ENCODE measurements at places on chromosomes 4 and X. TPM values are rescaled to one million over a fixed set of nuclear protein-coding genes. Genes with fewer than 3 reads are reported as not detected.

Gene MTNR1A
- total RNA-seq, result 0.76 TPM

Gene DRP2
- total RNA-seq, result 0.26 TPM

Gene TMEM192
- 14.2 TPM for total RNA-seq

Gene ARHGEF9
- total RNA-seq, result 34.0 TPM

Gene GABRB1
- not detected for total RNA-seq

Gene RHOXF1
- total RNA-seq, result not detected

Gene AFP
- 4.2 TPM for total RNA-seq

Gene NOX1
- not detected for total RNA-seq

Gene NKX6-1
- total RNA-seq, result not detected

Gene ADRA2C
- total RNA-seq, result 34.1 TPM

Gene EMCN
- total RNA-seq, result not detected

Gene SLC26A1
- 0.03 TPM for total RNA-seq

- DNase-seq, result peak; percentile 93
These were observed 375 bp downstream of the FGFR3 start for GRCh38 chr4:1793496-1793840.

DNA sequence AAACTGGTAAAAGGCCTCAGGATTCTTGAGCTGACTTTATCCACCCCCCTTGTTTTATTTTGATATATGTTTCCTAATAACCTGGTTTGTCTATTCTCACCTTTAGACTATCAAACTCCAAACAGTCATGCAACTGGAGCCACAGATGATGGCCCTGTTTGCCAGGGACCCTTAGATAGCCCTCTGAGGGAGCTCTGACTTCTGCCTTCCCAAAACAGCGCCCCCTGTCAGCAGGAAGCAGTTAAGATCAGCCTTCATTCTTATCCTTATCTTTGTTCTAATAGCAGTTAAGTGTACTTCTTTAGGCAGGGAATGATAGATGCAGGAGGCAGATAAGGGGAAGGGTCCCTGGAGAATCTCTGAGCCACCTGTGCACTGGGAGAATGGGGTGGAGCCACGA lies 27.5 kb upstream of the CXCL13 start:
- DNase-seq, result peak; percentile 28

GRCh38 chrX:48490661-48491060 lies 14.7 kb downstream of the FTSJ1 start:
- DNase-seq, result no peak

GRCh38 chr4:57243076-57243475 lies 132.9 kb upstream of the IGFBP7 start:
- DNase-seq, result no peak

GRCh38 chr4:3819210-3819919 lies 53.2 kb downstream of the ADRA2C start:
- DNase-seq, result peak; percentile 58

DNA sequence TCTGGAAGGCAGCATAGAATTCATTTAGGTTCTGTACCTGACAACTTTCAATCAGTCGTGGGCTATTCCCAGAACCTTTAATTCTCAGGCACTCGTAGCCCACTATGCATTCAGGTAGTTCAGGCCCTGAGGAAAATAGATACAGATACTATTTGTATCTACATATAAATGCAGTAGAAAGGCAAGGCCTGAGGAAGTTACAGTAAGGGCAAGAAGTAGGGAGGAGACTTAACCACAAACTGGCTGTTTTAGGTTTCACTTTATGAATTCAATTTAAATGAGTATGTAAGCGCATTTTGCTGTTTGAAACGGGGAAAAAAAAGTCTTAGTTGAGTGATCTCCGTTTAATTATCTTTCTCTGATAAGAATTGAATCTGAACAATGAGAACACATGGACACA lies 529.4 kb upstream of the ATOH1 start:
- DNase-seq, result no peak

- DNase-seq, result peak; percentile 28
These were observed 595.2 kb downstream of the MID1IP1 start for GRCh38 chrX:39396358-39396995.

GRCh38 chr4:54750341-54750740 lies 92.6 kb downstream of the KIT start:
- DNase-seq, result no peak

DNA sequence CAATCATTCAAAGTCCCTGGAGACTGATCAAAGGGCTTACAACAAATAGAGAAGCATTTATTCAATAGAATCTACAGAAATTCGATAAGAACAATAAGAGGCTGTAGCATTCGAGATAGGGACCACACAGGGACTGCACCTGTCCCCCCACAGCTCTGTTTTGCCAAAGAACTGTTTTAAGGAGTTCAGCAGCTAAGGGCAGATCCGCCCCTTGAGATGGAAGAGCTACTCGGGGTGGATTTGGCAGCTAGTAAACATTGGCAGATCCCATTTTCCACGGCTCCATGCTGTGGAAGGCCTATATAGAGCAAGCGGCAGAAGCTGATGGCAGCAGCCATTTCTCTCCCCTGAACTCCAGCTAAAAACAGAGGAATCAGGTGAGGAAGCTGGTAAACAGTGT lies 75.7 kb downstream of the GPR82 start:
- no peak for DNase-seq

DNA sequence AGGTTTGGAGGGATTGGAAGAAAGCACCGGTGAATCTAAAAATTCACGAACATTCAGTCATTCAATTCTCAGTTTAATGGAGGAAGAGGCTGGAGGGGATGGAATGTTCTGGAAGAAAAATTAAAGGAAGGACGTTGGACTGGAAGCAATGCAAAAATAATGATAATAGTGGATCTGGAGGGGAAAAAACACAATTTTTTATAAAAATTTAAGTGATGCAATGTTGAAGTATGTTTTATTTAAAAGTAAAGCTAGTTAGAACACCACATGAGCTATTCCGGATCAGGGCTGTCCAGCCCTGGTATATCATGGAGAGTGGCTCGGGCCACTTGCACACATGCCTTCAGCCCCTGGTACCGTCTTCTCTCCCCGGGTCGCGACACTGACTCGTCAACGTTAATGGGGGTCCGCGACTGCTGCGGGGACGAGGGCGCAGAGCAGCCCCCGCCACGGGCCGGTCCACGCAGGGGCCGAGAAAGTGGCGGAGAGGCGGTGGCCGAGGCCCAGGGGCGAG lies 204.6 kb downstream of the TENM3 start:
- no peak for DNase-seq

DNA sequence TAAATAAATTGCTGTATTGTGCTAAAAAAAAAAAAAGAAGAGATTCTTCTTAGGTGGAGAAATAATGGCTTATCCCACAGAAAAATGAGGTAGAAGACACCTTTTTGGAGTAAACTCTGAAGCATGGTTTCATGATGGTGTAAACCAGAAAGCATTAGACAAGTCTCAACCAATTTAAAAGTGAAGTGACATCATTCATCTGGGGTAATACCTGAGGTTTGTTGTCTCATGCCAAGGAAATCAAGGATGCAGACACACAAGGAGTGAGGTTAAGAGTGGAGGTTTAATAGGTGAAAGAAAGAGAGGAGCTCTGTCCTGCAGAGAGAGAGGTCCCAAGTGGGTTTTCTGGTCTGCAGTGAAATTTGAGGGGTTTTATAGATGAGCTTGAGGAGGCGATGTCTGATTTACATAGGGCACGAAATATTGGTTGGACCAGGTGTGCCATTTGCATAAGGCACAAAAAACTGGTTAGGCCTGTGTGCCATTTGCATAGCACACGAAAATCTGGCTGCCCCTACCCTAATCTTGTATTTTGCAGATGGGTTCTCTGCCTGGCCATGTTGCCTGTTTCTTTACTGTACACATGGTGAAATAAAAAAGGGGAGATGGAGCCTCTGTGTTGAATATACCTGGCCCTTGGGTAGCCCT lies 25.0 kb upstream of the CWH43 start:
- DNase-seq, result no peak

DNA sequence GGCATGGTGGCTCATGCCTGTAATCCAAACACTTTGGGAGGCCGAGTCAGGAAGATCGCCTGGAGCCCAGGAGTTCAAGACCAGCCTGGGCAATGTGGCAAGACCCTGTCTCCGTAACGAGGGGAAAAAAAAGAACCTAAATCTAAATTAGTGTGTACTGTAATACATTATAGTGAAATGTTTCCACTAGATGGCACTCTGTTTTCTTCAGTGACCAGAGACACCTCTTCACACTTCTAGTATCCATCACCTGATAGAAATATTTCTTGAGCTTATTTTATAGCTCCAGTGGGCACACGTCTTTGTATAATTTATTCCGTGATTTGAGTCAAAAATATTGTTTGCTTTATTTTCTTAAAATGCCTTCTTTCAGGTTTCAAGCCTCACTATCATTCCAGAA lies 600.9 kb upstream of the DIPK2B start:
- DNase-seq, result no peak

DNA sequence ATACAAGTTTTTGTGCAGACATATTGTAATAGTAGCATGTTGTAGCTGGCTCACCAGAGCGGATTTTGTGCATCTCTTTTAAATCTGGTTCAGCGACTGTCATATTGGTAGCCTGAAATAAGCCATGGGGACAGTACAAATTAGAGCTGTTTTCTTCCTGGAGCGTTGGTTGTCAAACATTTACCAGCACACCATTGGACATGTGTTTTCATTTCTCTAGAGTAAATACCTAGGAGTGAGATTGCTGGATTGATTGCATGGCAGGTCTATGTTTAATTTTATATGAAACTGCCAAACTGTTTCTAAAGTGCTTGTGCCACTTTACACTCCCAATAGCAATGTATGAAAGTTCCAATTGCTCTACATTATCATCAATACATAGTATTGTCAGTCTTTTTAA lies 2.6 kb upstream of the ARAF start:
- no peak for DNase-seq

- DNase-seq, result no peak
These were observed 191.4 kb downstream of the COL25A1 start for GRCh38 chr4:109111031-109111430.

DNA sequence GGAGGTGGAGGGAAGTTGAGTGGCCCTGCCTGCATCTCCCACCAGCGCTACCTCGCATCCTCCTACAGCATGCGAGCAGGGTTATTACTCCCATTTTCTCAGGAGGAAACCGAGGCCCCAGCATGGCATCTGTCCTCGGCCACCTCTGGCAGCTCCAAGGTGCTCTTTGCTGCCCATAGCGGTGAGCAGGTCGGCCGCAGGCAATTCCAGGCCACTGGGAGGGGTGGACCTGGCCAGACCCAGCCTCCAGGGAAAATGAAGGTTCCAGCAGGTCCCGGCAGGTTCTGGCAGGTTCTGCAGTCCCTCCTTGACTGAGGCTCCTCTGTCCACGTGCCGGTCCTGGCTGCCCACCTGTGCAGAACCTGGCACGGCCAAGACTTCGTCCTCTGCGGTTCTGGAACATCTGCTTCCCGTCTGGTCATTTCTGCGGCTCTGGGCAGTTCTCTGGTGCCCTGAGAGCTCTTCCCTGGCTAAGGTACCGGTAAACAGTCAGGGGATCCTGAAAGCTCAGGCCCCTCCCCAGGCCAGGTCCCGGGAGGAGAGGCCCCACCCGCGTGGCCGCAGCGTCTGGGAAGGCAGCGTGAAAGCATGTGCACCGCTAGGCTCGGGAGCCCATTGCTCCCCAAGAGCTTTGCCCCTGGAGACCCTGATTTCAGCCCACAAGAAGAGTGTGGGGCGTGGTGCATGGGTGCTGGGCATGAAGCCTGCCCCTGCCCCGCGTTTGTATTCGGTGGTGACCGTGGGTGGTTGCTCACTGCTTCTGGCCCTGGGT lies 112.0 kb upstream of the ADRA2C start:
- DNase-seq, result no peak

GRCh38 chrX:4435905-4436304 lies 722.5 kb upstream of the PRKX start:
- DNase-seq, result no peak

GRCh38 chr4:148442832-148443511 lies 758 bp upstream of the NR3C2 start:
- DNase-seq, result peak; percentile 4

GRCh38 chr4:177242651-177243286 lies 66.9 kb upstream of the NEIL3 start:
- no peak for DNase-seq

GRCh38 chr4:73841243-73841925 lies 4.9 kb downstream of the CXCL6 start:
- DNase-seq, result no peak

DNA sequence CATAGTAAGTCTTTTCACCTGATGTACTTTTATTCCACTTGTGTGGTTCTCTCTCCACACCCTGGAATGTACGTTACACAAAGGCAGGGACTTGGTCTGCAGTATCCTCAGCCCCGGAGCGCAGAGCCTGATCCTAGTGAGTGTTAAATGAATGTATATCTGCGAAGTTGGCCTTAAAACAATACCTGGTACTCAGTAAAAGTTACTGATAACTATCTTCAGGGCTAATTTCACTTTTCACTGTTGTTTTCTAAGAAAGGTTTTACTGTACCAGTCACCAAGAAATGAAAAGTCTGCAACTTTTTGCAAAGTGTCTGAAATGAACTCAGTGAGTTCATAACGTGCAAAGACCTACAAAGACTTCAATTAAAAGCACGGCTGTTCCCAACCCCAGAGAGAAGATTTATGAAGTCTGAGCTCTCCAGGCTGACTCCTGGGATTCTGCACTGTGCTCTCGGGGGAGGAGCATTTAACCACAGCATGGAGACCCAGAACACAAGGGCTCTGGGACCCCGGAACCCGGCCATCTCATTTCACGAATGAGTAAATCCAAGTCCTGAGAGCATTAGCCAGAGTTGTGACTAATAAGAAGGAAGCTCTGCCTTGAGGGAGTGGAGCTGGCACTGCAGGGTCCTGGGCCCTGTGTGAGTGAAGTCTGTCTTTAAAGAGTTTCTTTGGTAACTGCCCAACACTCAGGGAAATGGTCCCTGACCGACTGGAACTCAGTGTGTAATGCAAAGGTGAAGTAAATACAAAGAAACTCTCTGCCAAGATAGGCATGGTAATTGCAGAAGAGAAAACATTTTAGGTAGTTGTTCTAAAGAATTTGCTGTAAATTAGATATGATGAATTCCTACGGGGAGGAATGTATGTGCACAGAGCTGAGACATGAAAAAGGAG lies 165.8 kb downstream of the NSUN7 start:
- no peak for DNase-seq

GRCh38 chr4:141705048-141705746 lies 68.8 kb downstream of the IL15 start:
- no peak for DNase-seq

- peak; percentile 49 for DNase-seq
These were observed at the start of gene TCEAL1 for GRCh38 chrX:103628386-103629317. TSS of gene TCEAL1 (plus strand) at chrX:103628975. CDS start at chrX:103629917, 942 bp downstream.

DNA sequence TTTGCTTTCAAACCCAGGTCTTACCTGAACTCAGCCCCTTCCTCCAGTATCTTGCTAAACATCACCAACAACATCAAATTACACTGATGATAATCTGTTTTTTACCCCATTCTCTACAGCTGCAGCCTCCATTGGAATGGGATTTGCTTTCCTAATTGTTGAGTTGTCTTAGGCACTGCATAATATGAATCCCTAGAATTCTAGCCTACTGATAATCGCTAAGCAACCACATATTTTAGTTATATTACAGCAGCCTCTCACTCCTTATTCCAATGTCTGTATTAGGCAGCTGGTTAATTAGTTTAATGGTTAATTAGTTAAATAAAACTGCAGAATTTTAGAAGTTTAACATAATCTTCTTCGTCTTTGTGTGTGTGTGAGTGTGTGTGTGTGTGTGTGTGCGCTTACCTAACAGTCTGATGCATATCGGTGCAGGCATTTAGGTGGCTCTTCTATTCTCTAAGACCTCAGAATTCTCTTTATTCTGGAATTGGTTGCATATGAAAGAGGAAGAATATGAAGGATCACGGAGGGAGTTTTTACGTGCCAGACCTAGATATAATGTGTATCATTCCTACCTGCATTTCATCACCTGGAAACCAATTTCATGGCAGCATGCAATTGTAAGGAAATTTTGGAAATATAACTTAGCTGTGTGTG lies 5.3 kb upstream of the COMMD8 start:
- DNase-seq, result no peak

- DNase-seq, result no peak
These were observed 1313.2 kb downstream of the ADGRL3 start for GRCh38 chr4:62513306-62513705.

All from H7 (cell line).